ENCODE measurements at places on chromosomes 3 and 15.

DNA sequence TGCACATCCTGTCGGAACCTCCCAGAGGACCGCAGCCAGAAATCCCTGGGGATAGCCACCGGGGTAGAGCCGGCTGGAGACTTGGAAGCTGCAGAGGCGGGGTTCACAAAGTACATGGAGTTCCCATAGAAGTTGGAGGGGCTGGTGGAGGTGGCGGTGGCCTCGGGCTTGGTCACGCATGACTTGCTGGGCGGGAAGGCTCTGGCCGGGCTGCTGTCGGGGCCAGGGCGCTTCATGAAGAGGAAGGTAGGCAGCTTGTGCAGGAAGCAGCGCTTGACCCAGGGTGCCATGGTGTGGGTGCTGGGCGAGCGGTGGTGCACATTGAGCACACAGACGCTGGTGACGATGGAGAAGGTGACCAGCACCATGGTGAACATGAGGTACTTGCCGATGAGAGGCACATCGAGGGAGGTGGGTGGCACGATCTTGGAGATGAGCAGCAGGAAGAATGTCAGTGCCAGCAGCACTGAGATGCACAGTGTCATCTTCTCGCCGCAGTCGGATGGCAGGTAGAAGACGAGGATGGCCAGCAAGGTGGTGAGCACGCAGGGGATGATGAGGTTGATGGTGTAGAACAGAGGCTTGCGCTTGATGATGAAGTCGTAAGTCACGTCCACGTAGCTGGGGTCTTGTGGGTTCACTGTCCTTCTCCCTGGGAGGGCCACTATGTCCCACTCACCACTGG lies 8.4 kb upstream of the CHRNA3 start:
- no peak for DNase-seq

- DNase-seq, result no peak
These were observed 104.3 kb downstream of the OXNAD1 start for GRCh38 chr3:16369276-16369675.

- no peak for DNase-seq
These were observed 3.3 kb upstream of the PDCD6IP start for GRCh38 chr3:33795131-33795530.

DNA sequence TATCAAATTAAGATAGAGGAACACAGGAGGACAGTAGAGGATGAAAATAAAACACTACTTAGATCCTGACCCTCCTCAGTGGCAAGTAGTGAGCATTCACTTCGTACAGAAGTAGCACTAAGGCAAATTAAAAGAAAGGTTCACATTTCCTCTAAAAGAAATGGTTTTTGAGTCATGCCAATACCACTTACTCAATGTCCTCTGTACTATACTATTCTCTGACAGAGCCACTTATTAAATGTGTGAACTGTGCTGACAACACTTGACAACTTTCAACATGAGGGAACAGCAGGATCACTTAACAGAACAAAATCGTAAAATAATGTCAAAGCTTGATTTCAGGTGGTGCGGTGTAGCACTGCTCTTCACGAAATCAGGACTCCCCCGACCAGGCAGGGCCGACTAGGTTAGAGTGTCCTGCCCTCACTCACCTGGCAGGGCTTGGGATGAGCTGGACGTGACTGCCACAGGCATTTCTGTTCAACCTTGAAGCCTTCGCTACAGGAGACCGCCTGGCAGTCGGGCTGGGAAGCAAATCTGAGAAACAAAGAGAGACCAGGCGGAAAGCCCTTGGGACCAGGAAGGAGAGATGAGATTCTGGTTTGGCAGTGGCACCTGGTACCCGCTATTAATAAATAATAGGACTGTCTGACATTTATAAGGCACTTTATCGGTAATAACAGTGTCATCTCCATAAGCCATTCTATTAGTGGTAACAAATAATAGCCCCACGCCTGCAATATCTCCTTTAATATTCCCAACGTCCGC lies 611 bp upstream of the SLC27A2 start:
- DNase-seq, result peak; percentile 71

GRCh38 chr3:184259396-184259877 lies 1.9 kb downstream of the CAMK2N2 start:
- peak; percentile 41 for DNase-seq

GRCh38 chr3:14718539-14718938 lies 43.6 kb downstream of the C3orf20 start:
- DNase-seq, result no peak

GRCh38 chr3:55562700-55563099 lies 75.6 kb upstream of the WNT5A start:
- no peak for DNase-seq

DNA sequence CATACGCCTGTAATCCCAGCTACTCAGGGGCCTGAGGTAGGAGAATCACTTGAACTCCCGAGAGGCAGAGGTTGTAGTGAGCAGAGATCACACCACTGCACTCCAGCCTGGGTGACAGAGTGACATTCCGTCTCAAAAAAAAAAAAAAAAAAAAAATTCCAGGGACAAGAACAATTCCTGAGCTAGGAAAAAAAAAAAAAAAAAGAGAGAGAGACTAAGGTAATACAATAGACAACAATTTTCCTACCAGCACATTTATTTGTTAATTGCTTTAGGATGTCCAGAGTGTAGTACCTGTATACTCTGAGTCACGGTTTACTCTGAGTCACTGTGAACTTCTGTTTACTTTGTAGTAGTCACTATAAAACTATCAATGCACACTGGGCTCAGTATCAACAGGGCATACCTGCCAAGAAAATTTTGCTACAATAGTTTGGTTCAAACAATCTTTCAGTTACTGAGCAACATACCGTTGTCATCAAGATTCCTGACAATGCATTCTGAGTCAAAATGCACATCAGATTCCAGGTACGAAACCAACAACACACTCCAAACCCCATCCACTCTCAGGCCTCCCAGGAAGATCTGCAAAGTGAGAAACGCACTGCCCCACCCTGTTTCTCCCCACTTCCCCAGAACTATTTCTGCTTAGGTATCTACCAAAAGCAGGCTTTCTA lies 28.3 kb downstream of the IGF2BP2 start:
- DNase-seq, result peak; percentile 51

GRCh38 chr3:122858373-122858772 lies 63.5 kb downstream of the SLC49A4 start:
- DNase-seq, result no peak

- peak; percentile 44 for DNase-seq
These were observed 1.1 kb downstream of the CMTM8 start for GRCh38 chr3:32239307-32240158.

GRCh38 chr3:59290358-59290757 lies 240.5 kb upstream of the CFAP20DC start:
- peak; percentile 68 for DNase-seq

DNA sequence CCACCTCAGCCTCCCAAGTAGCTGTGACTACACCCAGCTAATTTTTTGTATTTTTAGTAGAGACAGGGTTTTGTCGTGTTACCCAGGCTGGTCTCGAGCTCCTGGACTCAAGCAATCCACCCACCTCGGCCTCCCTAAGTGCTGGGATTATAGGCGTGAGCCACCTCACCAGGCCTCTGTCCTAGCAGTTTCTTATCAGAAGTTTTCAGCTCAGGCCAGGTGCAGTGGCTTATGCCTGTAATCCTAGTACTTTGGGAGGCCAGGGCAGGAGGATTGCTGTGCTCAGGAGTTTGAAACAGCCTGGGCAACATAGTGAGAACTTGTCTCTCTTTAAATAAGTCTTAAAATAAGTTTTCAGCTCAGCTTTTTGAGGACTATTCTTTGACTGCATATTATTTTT lies 48.4 kb downstream of the SGO1 start:
- no peak for DNase-seq

DNA sequence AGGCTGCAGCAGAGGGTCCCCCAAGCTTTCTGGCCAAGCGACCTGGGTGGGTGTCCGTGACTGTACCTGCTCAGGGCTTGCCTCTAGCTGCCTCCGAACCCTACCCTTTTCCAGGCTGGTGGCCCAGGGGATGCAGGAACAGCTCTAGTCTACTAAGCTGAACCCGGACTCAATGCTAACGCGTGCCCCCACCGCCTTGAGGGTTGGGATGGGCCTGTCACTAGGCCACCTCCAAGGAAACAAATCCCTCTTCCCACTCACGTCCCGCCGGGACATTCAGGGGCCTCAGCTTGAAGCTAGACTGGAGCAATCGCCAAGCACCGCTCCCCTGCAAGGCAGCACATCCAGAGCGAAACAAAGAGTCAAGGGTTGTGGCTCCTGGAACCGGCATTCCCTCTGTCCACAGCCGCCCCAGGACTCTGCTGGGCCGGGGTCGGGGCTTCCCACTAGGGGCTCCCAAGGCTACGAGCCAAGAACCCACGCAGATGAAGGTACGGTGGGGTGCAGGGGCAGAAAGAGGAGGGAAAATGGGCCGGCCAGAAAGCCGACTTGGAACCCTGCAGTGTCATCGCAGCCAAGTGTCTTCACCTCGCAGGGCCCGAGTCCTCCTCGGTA lies 2.9 kb downstream of the FBXL22 start:
- DNase-seq, result peak; percentile 81

GRCh38 chr15:39333896-39334295 lies 247.0 kb upstream of the THBS1 start:
- no peak for DNase-seq

DNA sequence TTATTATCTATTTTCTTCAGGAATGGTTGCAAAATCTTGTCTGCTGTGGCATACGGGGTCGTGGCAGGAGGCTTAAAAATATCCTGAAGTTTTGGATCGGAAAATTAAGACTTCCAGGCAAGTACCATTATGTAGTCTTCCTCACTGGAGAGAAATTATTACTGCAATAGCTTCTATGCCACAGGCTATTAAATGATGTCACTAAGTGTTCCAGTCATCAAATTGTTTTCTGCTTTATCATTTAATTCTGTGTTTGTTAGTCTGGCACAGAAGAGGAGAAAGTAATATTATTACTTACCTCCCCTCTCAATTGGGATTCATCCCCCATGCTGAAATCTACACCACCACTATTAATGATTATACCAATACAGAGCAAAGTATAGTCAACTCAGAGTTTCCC lies 378.2 kb upstream of the ALCAM start:
- DNase-seq, result no peak

GRCh38 chr3:134699141-134699711 lies 48.4 kb upstream of the KY start:
- DNase-seq, result no peak

DNA sequence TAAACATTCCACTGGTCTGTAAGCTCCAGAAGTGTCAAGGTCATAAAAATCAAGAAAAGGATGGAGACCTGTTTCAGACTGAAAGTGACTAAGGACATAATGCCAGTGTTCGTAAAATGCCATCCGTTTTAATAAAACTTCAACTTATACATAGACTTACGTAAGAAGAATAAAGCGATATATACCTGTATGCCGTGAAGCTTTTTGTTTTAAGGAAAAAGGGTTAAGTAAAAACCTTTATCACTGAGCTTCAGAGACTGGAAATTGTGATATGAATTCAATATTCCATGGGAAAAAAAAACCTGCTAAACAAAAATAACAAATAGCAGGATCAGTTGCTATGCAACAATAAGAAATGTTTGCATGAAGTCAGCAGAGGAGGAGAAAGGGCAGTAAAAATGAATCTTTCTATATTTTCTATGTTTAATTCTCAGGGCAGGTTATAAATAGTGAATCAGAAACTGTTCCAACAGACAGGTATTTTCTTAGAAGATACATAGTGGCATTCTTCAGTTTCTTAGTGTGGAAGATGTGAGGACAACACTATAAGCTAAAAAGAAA lies 42.5 kb downstream of the CHSY1 start:
- DNase-seq, result no peak

DNA sequence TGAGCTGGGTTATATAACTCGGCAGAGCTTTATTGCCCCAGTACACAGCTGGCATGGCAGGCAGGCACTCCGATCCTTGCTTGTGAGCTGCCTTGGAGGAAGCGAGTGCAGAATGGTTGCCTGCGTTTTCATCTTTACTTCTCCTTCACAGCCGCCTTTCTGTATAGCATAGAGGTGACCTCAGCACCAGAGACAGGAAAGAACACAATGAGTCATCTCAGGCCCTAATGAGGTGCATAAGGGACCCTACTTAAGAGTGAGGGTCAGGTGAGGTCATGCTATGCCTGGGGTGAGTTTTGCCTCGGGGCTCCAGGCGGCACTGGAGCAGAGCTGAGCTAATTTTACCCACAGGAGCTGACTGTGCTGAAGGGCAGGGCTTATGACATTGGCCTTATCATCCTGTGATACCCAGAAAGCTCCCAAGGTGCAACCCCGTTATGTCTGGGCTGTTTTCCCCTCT lies 43.5 kb downstream of the LPP start:
- DNase-seq, result peak; percentile 36

DNA sequence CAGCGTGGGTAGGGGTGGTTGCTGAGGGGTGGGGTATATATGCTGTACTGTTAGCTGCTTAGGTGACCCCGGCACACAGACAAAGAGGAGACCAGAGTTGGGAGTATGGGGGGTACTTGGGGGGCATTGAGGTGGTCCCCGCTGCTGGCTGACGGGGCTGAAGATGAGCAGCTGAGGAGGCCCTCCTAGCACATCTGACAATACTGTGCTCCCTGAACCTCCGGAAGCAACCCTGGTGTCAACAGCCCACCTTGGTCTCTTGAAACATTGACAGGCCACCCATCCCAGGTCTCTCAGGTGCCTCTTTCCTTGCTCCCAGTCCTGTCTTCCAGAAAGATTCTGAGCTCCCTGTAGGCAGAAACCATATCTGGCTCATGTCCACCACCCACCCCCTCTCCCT lies 19.2 kb upstream of the SEMA3F start:
- no peak for DNase-seq

DNA sequence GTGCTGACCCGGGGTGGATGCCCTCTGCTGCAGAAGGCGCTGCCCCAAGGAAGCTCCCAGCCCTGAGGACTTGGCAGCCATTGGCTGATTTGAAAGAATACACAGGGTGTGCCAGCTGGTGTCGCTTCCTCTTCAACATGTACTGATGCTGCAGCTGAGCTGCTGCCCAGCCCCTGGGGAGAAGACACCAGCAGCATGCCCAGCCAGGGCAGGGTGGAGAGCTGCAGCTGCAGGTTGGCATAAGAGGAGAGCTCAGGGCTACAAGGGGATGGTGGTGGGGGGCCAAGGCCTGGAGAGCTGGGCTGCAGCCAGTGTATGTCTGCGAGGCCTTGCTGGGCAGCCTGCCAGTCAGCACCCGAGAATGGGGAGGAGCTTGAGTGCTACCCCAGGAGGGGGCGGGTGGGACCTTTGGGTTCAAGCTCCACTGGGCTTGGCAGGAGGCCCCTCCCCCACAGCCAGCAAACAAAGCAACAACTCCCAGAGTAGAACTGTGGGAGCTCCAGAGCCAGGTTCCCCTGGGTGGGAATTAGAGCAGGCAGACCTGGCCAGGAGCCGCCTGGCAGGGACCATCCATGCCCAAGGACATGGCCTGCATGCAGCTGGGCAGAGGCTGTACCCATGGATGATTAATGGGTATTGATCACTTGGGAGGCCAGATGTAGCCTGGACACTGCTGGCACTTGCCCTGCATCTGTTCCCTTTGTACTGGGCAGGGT lies 9.2 kb upstream of the SEMA4B start:
- peak; percentile 95 for DNase-seq

- DNase-seq, result no peak
These were observed 46.2 kb upstream of the ADGRG7 start for GRCh38 chr3:100563228-100563627.

DNA sequence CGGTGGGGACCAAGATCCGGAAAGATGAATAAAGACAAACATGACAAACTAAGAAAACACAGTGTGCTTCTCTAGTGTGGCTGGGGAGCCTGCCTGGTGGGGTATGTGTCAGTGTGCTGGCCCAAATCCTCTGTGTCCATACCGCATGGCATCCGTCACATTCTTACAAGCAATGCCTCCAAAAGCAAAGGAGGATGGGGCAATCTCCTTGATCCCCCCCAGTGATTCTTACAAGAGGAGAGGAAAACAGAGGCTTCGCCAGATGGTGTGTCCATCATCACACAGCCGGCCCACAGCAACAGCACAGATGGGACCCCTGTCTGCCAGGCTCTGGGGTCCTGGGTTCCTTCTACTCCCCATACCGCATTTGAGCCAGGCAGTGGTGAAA lies 558 bp upstream of the IL17RC start:
- DNase-seq, result peak; percentile 40

- no peak for DNase-seq
These were observed 75.0 kb downstream of the COL6A5 start for GRCh38 chr3:130420466-130420865.

Data from NCI-H69 (cell line).